Mesothelial cell of epicardium (in vitro differentiated cells): ENCODE measurements at places on chromosomes 6 and 20.

GRCh38 chr20:17873410-17874270, 95.0 kb downstream of the SNX5 start:
- peaks cover 36% of the 10 kb centered on the region for H3K4me1 ChIP-seq
- DNase-seq, result peak; percentile 59
- peaks cover 2% of the 10 kb centered on the region for H3K27me3 ChIP-seq
- H3K36me3 ChIP-seq, result no peaks in the 10 kb centered on the region

- no peak for DNase-seq
- no peak within 1 kb of the TSS for H3K27ac ChIP-seq
- H3K27me3 ChIP-seq, result peaks cover 97% of the 10 kb centered on the region
- peak within 1 kb of the TSS; percentile 52 for H3K4me3 ChIP-seq
Observed at GRCh38 chr6:39314273-39314795, at the start of gene KCNK17. KCNK17 (minus strand) TSS chr6:39314419; CDS start chr6:39314320, 99 bp downstream.

- H3K27me3 ChIP-seq, result no peaks in the 10 kb centered on the region
- H3K36me3 ChIP-seq, result peaks cover 4% of the 10 kb centered on the region
- H3K27ac ChIP-seq, result peak overlapping the region; percentile 70
- H3K4me1 ChIP-seq, result peaks cover 23% of the 10 kb centered on the region
Observed at GRCh38 chr6:1575210-1576041, 34.3 kb upstream of the FOXC1 start.

DNA sequence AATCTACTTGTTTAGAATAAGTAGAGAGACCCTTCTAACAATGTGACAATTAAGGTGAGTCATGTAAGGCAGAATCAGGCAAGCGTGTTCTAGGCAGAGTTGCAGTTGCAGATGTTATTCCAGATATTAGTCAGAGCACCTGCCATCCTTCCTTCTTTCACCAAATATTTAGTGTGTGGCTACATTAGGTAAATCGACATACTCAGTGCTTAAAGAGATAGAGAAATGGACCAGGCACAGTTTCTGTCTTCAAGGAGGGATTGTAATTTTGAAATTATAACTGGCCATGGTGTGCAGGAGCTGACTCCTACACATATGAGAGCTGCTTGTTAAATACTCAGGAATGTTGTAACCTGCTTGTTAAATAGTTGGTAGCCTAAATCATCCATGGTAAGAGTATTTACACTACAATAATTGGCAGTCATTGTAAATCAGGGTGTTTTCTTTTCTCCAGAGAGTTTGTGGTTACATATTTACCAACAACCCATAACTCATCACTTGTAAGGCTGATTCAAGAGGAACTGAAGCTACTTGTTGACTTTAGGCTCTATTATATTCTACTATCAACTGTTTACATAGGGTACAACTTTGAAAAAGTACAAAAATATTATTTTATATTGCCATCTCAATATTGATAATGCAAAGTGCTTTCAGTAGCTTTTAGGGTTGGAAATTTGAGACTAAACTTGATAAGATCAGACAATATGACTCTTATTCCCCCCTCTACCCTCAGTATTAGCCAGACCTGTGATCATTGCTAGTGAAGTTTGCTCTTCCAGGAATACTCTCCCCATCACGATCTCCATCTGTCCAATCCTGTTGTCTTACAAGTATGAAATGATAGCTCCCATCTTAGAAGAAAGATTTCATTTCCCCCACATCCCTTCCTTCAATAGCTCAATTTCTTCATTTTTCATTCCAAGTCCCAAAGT, 607.1 kb downstream of the COL12A1 start:
- H3K27ac ChIP-seq, result no peak overlapping the region
- no peaks in the 10 kb centered on the region for H3K27me3 ChIP-seq
- no peak for DNase-seq
- peaks cover 9% of the 10 kb centered on the region for H3K4me1 ChIP-seq
- H3K4me3 ChIP-seq, result no peak overlapping the region
- H3K36me3 ChIP-seq, result no peaks in the 10 kb centered on the region

GRCh38 chr6:140108167-140108566, 733.7 kb upstream of the CITED2 start:
- H3K36me3 ChIP-seq, result no peaks in the 10 kb centered on the region
- H3K4me1 ChIP-seq, result peaks cover 19% of the 10 kb centered on the region

DNA sequence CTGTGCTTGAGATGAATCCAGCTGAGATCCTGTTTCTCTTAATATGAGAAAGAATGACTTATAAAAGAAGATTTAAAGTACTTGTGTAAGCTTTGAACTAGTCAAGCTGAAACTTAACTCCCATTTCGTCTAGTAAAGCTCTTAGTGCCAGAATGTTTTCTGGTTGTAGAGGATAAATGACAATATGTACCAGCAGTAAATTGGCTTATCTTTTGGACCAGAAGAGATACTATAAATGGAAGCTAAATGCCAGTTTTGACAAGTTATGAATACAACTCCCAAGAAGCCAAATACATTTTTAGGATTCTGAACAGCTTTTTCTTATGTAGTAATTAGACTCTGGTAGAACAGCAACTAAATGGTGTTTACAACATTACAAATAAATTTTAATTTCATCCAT, 608.7 kb downstream of the EYS start:
- H3K4me3 ChIP-seq, result no peak overlapping the region
- peak overlapping the region; percentile 76 for H3K27ac ChIP-seq
- H3K27me3 ChIP-seq, result no peaks in the 10 kb centered on the region
- H3K36me3 ChIP-seq, result no peaks in the 10 kb centered on the region
- H3K4me1 ChIP-seq, result peaks cover 17% of the 10 kb centered on the region

- no peaks in the 10 kb centered on the region for H3K4me1 ChIP-seq
- H3K4me3 ChIP-seq, result no peak overlapping the region
Observed at GRCh38 chr20:45399018-45399417, 9.1 kb upstream of the DBNDD2 start.

GRCh38 chr6:23524548-23524947, 601.5 kb upstream of the NRSN1 start:
- H3K4me1 ChIP-seq, result peaks cover 17% of the 10 kb centered on the region
- peaks cover 3% of the 10 kb centered on the region for H3K36me3 ChIP-seq
- H3K27me3 ChIP-seq, result no peaks in the 10 kb centered on the region
- peak overlapping the region; percentile 77 for H3K27ac ChIP-seq
- no peak for DNase-seq
- H3K4me3 ChIP-seq, result no peak overlapping the region

DNA sequence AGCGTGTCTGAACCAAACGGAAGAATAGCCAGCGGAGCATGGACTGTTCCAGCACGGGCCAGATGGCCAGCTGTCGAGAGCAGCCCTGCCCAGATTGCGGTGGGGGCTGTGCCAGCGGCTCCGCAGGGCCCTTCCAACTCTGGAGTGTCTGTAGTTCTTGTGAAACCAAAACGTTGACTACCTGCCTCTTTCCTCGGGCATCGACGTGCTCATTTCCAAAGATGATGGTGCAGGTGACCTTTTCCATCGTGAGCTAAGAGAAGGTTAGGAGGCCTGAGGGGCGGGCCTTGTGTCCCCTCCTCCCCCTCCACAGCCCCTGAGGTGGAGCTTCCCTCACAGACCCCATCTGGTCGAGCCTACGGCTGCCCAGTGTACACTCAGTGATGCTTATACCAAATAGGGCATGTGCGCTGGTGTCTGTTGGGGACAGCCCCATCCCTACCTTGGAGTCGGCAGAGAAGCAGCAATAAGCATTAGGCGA, 12.9 kb upstream of the C20orf144 start:
- H3K27me3 ChIP-seq, result no peaks in the 10 kb centered on the region
- no peak overlapping the region for H3K4me3 ChIP-seq
- peak overlapping the region; percentile 82 for H3K27ac ChIP-seq
- peaks cover 21% of the 10 kb centered on the region for H3K36me3 ChIP-seq
- no peak for DNase-seq
- peaks cover 62% of the 10 kb centered on the region for H3K4me1 ChIP-seq

- no peak for DNase-seq
- no peaks in the 10 kb centered on the region for H3K4me1 ChIP-seq
- no peaks in the 10 kb centered on the region for H3K36me3 ChIP-seq
- no peak overlapping the region for H3K27ac ChIP-seq
Observed at GRCh38 chr6:30480536-30481156, 8.7 kb upstream of the HLA-E start.

DNA sequence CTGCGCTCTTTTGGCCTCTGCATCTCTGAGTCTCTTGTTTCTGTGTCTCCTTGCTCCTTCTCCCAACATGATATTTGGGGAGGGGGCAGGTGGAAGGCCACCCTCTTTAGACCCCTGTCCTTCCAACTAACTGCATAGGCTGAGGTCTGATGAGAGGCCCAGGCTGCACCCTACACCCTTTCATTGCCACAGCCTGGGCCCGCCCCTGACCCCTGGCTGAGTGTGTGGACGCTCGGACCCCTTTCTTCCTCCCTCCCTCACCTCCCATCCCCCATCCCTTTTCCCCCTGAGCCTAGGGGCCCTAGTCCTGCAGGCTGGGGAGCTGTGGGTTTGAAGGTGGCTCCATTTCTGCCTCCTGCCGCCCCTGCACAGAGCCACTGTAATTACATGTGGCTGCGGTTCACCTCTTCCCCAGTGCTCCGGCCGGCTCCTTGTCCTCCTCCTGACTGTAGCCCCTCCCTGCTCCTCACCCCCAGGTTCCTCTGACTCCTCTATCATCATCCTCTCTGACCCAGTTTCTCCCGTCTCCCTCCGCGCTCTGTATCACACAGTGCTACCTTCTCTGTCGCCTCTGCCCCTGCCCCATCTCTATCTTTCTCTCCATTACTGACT, 6.8 kb downstream of the MDFI start:
- H3K27ac ChIP-seq, result peak overlapping the region; percentile 76
- peaks cover 38% of the 10 kb centered on the region for H3K36me3 ChIP-seq
- no peak for DNase-seq
- peak overlapping the region; percentile 53 for H3K4me3 ChIP-seq
- peaks cover 59% of the 10 kb centered on the region for H3K4me1 ChIP-seq

DNA sequence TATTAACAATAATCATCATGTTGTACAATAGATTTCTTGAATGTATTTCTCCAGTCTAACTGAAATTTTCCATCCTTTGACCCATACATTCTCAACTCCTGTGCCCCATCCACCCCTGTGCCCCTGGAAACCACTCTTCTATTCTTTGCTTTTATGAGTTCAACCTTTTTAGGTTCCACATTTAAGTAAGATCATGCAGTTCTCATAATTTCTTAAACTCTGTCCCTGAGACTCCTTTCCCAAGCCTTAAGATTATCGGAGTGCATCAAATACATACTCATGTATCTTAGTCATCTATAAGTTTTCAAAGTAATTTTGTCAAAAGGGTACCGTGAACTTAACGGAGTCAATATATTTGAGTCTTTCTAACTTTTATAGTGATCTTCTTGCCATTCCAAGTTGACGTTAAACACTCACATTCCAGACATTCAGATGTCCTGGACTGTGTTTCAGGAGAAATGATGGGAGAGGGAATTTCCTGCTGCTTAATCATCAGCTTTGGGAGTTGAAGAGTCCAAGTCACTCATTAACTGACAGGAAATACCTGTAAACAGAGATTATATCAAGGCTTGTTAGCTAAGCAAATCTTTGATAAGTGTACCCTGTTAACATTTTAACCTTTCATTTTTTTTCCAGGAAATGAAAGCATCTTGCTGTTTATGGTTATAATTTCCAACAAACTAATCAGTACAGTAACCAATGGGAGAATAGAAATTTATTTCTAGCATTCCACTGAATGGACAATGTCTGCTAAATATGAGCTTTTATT, 73.3 kb downstream of the ADGRG6 start:
- peak overlapping the region; percentile 90 for H3K27ac ChIP-seq
- H3K36me3 ChIP-seq, result no peaks in the 10 kb centered on the region
- H3K4me1 ChIP-seq, result peaks cover 51% of the 10 kb centered on the region

GRCh38 chr6:131286469-131287040, 151.3 kb downstream of the AKAP7 start:
- H3K27ac ChIP-seq, result no peak overlapping the region
- no peaks in the 10 kb centered on the region for H3K27me3 ChIP-seq
- DNase-seq, result no peak
- H3K36me3 ChIP-seq, result peaks cover 2% of the 10 kb centered on the region
- no peak overlapping the region for H3K4me3 ChIP-seq

GRCh38 chr6:49911252-49911651, 44.9 kb upstream of the CRISP1 start:
- H3K36me3 ChIP-seq, result no peaks in the 10 kb centered on the region
- no peaks in the 10 kb centered on the region for H3K27me3 ChIP-seq
- H3K27ac ChIP-seq, result no peak overlapping the region
- no peak for DNase-seq
- H3K4me1 ChIP-seq, result peaks cover 33% of the 10 kb centered on the region
- no peak overlapping the region for H3K4me3 ChIP-seq

DNA sequence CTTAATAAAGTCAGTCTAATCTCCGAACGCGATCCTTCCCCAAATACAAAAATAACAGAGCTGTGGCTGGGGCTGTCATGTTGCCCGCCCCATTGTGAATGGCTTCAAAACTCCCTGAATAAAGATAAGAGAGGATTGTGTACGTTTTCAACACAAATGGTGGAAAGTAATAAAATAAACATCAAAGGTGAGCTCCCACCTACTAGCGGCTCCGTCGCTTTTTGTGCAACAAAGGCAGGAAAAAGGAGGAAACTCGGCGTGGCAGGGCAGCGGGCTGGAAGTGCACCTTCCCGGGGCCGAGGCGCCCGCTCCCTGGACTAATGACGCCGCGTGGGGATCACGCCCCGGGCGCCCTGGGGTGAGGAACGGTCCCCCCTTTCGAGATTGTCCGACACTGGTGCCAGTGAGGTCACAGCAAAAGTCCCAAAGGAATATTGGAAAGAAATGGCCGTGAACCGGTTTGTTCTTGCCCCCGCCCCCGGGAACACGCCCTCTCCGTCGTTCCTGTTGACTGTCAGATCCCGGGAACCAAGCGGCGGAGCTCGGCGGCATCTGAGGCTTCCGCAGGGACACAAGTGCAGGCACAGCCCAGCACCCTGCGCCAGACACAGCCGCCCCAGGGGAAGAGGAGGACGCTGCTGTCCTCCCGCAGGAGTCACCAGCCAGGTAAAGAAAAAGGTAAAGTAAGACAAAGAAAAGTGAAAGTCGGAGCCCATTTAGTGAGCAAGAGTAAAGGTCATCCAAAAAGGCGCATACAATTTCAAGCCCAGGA, 1.1 kb upstream of the FOXQ1 start:
- peaks cover 18% of the 10 kb centered on the region for H3K4me1 ChIP-seq
- no peak for DNase-seq
- H3K27me3 ChIP-seq, result peaks cover 91% of the 10 kb centered on the region
- H3K36me3 ChIP-seq, result no peaks in the 10 kb centered on the region
- H3K27ac ChIP-seq, result no peak overlapping the region

DNA sequence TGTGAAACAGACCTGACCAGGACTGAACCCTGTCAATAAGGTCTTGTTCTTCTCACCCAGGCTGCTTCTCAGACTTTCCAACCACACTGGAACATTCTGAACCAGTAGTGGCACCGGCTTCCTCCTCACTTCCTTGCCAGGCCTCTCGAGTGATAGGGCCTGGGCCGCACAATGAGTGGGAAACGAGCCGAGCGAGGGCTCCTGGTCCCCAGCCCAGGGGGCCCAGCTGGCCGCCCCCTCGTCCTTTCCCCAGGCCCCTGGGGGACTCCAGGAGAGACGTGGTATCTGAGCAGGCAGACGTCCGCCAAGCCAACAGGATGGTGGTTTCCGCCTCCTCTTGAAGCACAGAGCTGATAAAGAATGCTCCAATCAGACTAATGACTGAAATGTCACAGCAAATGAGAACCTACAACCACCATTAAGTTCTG, 117.9 kb downstream of the GMDS start:
- no peak for DNase-seq
- no peaks in the 10 kb centered on the region for H3K36me3 ChIP-seq
- peaks cover 12% of the 10 kb centered on the region for H3K4me1 ChIP-seq
- no peak overlapping the region for H3K27ac ChIP-seq
- H3K4me3 ChIP-seq, result no peak overlapping the region
- H3K27me3 ChIP-seq, result no peaks in the 10 kb centered on the region

GRCh38 chr6:12962529-12962928, 246.0 kb downstream of the PHACTR1 start:
- no peak overlapping the region for H3K4me3 ChIP-seq
- H3K27me3 ChIP-seq, result peaks cover 67% of the 10 kb centered on the region
- no peak for DNase-seq
- H3K4me1 ChIP-seq, result peaks cover 10% of the 10 kb centered on the region
- H3K36me3 ChIP-seq, result no peaks in the 10 kb centered on the region
- no peak overlapping the region for H3K27ac ChIP-seq
